ENCODE measurements at places on chromosomes 4 and X. TPM values are rescaled to one million over a fixed set of nuclear protein-coding genes. Genes with fewer than 3 reads are reported as not detected.

GRCh38 chr4:81573840-81574239 is 102.1 kb upstream of the RASGEF1B start:
- H3K4me3 ChIP-seq, result no peak overlapping the region
- no peaks in the 10 kb centered on the region for H3K27me3 ChIP-seq
- no peaks in the 10 kb centered on the region for H3K4me1 ChIP-seq
- H3K36me3 ChIP-seq, result no peaks in the 10 kb centered on the region
- DNase-seq, result no peak

CYP2U1 gene
- total RNA-seq, result 7.8 TPM

KDM6A gene
- total RNA-seq, result 40.0 TPM

DNA sequence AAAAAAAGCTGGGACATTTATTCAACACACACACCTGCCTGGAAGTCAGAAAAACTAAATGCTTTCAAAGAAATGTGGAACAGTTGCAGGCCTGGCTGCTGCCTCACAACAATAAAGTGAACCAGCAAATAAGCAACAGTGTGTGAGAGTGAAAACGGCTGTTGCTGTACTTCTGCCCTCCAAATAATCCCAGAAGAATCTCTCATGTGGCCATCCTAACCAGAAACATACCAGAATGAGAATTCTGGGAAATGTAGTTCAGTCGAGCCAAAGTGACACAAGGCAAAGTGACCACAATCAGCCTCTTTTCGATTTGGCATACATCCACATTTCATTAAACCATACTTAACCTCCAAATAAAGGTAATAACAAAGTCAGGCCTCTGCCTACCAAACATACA is 204.5 kb downstream of the SLC7A11 start:
- H3K36me3 ChIP-seq, result no peaks in the 10 kb centered on the region
- H3K4me3 ChIP-seq, result no peak overlapping the region
- DNase-seq, result no peak
- H3K27me3 ChIP-seq, result no peaks in the 10 kb centered on the region
- H3K27ac ChIP-seq, result no peak overlapping the region

DNA sequence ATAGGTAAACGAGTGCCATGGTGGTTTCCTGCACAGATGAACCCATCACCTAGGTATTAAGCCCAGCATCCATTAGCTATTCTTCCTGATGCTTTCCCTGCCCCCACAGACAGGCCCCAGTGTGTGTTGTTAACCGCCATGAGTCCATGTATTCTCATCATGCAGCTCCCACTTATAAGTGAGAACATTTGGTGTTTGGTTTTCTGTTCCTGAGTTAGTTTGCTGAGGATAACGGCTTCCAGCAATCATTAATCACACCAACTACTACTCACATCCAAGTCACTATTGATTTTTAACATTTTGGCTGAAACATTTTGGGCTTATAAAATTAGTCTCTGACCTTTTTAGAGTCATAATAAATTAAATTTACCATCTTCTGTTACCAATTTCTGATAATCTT is 205.3 kb downstream of the SPOCK3 start:
- H3K27ac ChIP-seq, result no peak overlapping the region
- no peaks in the 10 kb centered on the region for H3K4me1 ChIP-seq
- no peaks in the 10 kb centered on the region for H3K36me3 ChIP-seq
- H3K4me3 ChIP-seq, result no peak overlapping the region

GRCh38 chr4:142085513-142086292 is 449.3 kb downstream of the IL15 start:
- H3K27ac ChIP-seq, result no peak overlapping the region
- no peaks in the 10 kb centered on the region for H3K4me1 ChIP-seq
- peaks cover 38% of the 10 kb centered on the region for H3K36me3 ChIP-seq

SULT1E1 gene
- total RNA-seq, result not detected

GRCh38 chrX:118519411-118520215 is 24.0 kb downstream of the DOCK11 start:
- DNase-seq, result no peak
- peaks cover 4% of the 10 kb centered on the region for H3K36me3 ChIP-seq
- H3K4me1 ChIP-seq, result peaks cover 20% of the 10 kb centered on the region
- H3K27ac ChIP-seq, result peak overlapping the region; percentile 41
- H3K27me3 ChIP-seq, result no peaks in the 10 kb centered on the region

GRCh38 chrX:103932133-103932532 is 30.3 kb upstream of the TMSB15B start:
- no peaks in the 10 kb centered on the region for H3K4me1 ChIP-seq
- no peak overlapping the region for H3K4me3 ChIP-seq
- no peak overlapping the region for H3K27ac ChIP-seq
- H3K27me3 ChIP-seq, result no peaks in the 10 kb centered on the region
- no peaks in the 10 kb centered on the region for H3K36me3 ChIP-seq

DNA sequence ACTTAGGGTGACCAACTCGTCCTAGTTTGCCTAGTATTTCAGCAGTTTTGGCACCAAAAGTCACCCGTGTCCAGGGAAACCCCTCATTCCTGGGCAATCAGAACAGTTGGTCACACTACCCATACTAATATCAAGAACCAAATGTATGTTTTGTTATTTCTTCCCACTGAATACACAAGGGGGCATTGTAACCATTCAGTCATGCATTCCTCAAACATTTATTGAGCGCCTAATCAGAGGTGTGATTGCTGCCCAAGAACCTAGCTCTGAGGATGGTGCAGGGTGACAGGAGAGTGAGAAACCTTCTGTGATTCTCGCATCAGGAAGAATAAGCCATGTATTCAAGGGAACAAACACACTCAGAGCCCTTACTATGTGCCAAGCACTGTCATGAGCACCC is 69.8 kb upstream of the RAI2 start:
- H3K27me3 ChIP-seq, result no peaks in the 10 kb centered on the region
- H3K27ac ChIP-seq, result no peak overlapping the region
- no peak overlapping the region for H3K4me3 ChIP-seq

DNA sequence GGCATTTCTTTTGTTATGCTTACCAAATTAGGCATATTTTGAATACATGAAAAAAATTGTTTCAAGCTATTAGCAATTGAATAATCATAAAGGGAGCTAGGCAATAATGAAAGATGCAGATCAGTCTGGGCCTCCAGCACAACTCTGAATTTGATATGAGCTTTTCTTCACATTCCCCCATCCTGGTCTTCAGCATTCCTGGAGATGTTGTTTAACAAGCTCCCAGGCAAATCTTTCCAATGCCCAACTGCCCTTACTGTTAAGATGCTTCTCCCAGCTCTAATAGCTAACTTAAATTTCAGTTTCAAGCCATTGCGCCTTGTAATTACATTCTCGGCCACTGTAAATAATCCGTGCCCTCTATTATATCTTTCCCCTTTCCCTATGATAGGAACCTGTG is 19.2 kb downstream of the GPC3 start:
- no peaks in the 10 kb centered on the region for H3K36me3 ChIP-seq
- DNase-seq, result no peak
- H3K4me1 ChIP-seq, result no peaks in the 10 kb centered on the region
- no peak overlapping the region for H3K27ac ChIP-seq

Data from T-cell (primary cell).